NCI-H2171 (cell line): ENCODE measurements at places on chromosomes 11 and 22.

GRCh38 chr11:86589856-86590589 is 82.4 kb downstream of the ME3 start:
- no peak for DNase-seq

- no peak for DNase-seq
Measured at GRCh38 chr22:42862045-42862734, 5.1 kb upstream of the ARFGAP3 start.

DNA sequence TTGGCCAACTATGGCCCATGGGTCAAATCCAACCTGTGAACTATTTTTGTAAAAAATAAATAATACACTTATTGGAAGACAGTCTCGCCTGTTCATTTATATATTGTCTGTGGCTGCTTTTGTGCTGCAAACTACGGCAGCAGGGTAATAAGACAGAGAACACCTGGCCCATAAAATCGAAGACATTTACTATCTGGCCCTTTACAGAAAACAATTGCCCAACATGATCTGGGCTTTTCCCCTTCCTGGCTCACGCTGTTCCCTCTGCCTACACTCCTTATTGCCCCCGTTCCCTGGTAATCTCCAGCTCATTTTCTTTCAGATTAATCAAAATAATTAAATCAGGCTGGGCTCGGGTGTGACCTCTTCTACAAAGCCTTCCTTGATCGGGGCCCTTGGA is 5.6 kb downstream of the PLAAT2 start:
- DNase-seq, result no peak

DNA sequence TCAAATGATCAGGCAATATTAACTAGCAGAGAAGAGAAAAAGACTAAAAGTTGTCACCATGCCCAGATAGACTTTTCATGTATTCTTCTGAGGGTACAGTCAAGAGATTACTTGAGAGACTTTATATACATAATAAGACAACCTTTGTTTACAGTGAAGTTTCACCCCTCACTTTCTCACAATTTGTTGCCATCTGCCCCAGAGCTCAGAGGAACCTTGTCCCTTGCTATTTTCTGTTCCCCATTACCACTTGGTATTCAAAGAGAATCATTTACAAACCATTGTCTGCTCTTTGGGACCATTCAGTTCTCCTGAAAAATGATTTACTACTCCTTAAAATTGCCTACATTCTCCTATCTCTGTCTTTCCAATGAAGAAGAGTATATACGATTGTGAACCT is 544.6 kb downstream of the CNTN5 start:
- DNase-seq, result no peak

GRCh38 chr11:113632981-113633380 is 73.1 kb downstream of the TMPRSS5 start:
- DNase-seq, result no peak

- no peak for DNase-seq
Measured at GRCh38 chr11:107710301-107710700, 1.6 kb downstream of the SLN start.

- DNase-seq, result peak; percentile 88
Measured at GRCh38 chr11:64688534-64688982, 34.4 kb downstream of the NRXN2 start.
